Common myeloid progenitor, CD34-positive (primary cell): ENCODE measurements at places on chromosomes 5 and 9.

- DNase-seq = no peak
These were observed 632.9 kb upstream of the TLE4 start for GRCh38 chr9:78938821-78939220.

GRCh38 chr9:108994695-108995094 is 18.6 kb downstream of the CTNNAL1 start:
- no peak for DNase-seq

DNA sequence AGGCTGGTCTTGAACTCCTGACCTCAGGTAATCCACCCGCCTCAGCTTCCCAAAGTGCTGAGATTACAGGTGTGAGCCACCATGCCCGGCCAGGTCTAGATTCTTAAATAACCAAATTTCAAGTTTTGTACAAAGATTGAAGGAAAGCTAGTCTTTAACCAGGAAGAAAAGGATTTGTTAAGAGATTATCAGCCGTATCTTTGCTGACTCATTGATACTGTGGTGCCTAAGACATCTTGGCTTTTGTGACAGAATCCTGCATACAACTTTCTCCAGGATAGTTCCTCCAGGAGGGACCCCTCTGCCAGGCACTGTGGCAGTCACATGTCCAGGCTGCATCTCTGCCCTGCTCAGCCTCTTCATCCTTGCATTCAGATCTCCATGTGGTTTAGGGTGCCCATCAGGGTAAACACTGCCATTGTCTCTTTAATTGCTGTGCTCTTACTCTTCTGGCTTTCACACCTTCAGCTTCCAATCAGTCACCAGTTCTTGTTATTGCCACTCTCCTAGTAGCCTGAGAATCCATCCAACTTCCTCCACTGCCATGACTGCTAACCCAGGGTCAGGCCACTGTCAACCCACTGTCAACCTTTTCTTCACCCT is 10.0 kb downstream of the MAP3K1 start:
- DNase-seq = no peak

DNA sequence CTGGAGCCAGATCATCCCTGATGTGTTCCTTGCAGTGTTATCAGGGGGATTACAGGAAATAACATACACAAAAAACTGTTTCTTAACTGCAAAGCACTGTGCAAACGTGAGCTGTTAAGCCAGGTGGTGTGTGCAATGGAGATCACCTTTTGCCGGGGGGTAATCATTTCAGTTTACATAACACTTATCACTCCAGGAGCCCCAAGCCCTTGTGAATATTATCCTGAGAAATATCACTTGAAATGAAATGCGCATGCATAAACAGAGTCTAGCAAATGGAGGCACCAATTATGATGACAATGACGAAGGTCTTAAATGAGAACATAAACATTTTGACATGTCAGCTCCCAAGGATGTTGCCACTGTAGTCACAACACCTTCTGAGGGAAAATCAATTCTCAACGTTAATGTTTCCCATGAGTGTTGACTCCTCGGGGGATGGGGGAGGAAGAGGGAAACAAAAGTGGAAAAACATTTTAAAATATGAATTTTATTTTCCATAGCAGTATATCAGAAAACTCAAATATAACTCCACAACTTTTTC is 54.5 kb upstream of the RAD23B start:
- DNase-seq = no peak

GRCh38 chr5:157345485-157345884 is 79.6 kb downstream of the CYFIP2 start:
- no peak for DNase-seq

DNA sequence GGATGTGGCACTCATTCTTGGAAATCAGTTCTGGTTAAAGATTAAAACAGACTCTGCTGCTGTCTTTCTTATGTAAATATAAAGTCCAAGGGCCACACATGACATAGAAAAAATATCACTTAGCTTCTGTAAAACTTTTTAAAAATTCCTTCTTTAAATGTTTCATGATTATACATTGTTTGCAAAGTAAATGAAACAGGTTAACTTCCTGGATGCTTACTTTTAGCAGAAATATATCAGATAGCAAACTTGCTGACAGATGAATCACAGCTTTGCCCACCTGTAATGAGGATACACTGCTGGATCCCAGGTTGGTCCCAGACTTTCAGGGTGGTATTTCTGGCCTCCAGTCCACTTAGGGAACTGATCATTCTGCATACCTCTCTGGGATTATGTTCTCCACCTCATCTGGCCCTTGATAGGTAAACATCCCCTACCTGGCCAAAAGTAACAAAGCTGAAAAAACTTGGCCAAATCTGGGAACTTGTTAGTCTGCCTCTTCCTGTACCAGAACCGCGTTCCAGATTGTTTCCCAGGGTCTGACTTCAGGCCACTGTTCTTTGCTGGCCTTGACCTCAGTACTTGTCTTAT is 340.5 kb downstream of the ADGRV1 start:
- DNase-seq = no peak

GRCh38 chr5:134125039-134126015 is 10.8 kb downstream of the TCF7 start:
- no peak for DNase-seq

DNA sequence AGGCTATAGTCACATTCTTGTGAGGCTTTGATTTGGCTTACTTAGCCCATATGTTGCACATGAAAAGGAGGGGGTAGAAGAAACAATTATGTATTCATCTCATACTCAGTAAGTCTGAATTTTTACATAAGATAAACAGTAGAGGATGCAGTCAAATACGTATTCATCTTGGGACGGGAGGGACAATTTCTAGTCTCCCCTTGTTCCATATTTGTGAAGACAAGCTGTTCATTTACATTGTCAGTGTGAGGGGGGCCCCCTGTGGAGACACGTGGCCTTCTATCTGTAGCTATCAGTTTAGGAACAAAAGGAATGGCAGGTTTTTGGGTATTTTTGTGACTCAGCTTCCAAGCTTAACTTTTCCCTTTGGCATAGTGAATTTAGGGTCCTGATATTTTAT is 49.2 kb upstream of the PPP1R2B start:
- DNase-seq = no peak

- DNase-seq = no peak
These were observed 20.8 kb downstream of the TTC33 start for GRCh38 chr5:40734986-40735385.

- DNase-seq = no peak
These were observed 24.4 kb upstream of the PRDM12 start for GRCh38 chr9:130639866-130640555.
